Endodermal cell (in vitro differentiated cells): ENCODE measurements at places on chromosomes 13 and 19. TPM values are rescaled to one million over a fixed set of nuclear protein-coding genes. Genes with fewer than 3 reads are reported as not detected.

The ZNF211 gene
- 16.4 to 21.0 TPM (median 20.7 TPM) in 3 replicates for total RNA-seq

The PRR19 gene
- total RNA-seq, result 1.4 to 2.4 TPM (median 2.3 TPM) in 3 replicates

DNA sequence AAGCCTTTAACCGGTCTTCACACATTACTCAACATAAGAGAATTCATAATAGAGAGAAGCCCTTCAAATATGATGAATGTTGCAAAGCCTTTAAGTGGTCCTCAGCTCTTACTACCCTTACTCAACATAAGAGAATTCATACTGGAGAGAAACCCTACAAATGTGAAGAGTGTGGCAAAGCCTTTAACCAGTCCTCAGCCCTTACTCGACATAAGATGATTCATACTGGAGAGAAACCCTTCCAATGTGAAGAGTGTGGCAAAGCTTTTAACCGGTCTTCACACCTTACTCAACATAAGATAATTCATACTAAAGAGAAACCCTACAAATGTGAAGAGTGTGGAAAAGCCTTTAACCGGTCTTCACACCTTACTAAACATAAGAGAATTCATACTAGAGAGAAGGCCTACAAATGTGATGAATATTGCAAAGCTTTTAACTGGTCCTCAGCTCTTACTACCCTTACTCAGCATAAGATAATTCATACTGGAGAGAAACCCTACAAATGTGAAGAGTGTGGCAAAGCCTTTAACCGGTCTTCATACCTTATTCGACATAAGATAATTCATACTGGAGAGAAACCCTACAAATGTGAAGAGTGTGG is 36.4 kb downstream of the ZNF257 start:
- no peak for DNase-seq

The MEIS3 gene
- total RNA-seq, result 125 and 132 TPM in 2 replicates

The ZNF813 gene
- 32.6 and 38.7 TPM in 2 replicates for total RNA-seq

The TEX29 gene
- total RNA-seq, result 0.69 to 2.0 TPM in 2 of 3 replicates, not detected in the other

- DNase-seq, result no peak
These were observed 30.4 kb downstream of the CAPN12 start for GRCh38 chr19:38713865-38714264.

GRCh38 chr19:29800100-29800825 is 11.5 kb upstream of the CCNE1 start:
- no peak for DNase-seq

DNA sequence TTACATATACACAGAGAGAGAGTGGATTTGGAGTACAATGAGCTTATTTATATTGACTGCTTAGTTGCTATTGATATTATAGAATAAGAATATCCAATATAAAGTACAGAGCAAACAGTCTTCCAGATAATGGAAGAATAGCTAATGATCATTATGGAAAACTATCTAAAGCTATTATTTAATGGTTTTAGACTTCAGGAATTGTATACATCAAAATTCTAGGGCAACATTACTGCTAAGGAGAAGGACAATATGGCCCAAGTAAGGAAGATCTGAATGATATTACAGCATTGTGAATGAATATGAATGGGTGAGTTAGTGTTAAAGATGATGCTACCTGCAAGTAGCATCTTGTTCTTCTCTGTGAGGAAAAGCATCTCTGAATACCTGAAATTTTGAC is 604.2 kb upstream of the PCDH20 start:
- no peak for DNase-seq
